H9 (cell line): ENCODE measurements at places on chromosomes 4 and X. TPM values are rescaled to one million over a fixed set of nuclear protein-coding genes. Genes with fewer than 3 reads are reported as not detected.

Gene GALNTL6
- total RNA-seq, result 0.22 TPM in 1 of 2 replicates, not detected in the other

Gene PRSS12
- 5.0 and 5.4 TPM in 2 replicates for total RNA-seq

Gene WNK3
- 21.0 and 22.8 TPM in 2 replicates for total RNA-seq

Gene YY2
- total RNA-seq, result 1.8 TPM in 2 replicates

Gene PI4K2B
- 10.3 and 10.5 TPM in 2 replicates for total RNA-seq

Gene MUC7
- total RNA-seq, result not detected in 2 replicates

Gene WDFY3
- total RNA-seq, result 54.6 and 56.7 TPM in 2 replicates

Gene SLC34A2
- total RNA-seq, result 0.35 and 0.57 TPM in 2 replicates

Gene UNC5C
- not detected in 2 replicates for total RNA-seq

Gene TMEM35A
- total RNA-seq, result 3.2 and 4.3 TPM in 2 replicates

Gene KIT
- total RNA-seq, result 6.7 and 6.9 TPM in 2 replicates

Gene CYSLTR1
- not detected in 2 replicates for total RNA-seq

Gene ZDHHC15
- 1.9 and 2.7 TPM in 2 replicates for total RNA-seq

Gene SPIN3
- 23.3 and 23.5 TPM in 2 replicates for total RNA-seq

Gene JCHAIN
- not detected in 2 replicates for total RNA-seq
